ENCODE measurements at places on chromosomes 12 and 14. TPM values are rescaled to one million over a fixed set of nuclear protein-coding genes. Genes with fewer than 3 reads are reported as not detected.

The CHST11 gene
- total RNA-seq, result 17.3 TPM

The BEGAIN gene
- total RNA-seq, result 7.0 TPM

The GRIP1 gene
- total RNA-seq, result 3.5 TPM

The PIANP gene
- 0.84 TPM for total RNA-seq

The NFATC4 gene
- total RNA-seq, result 0.16 TPM

The FOXA1 gene
- total RNA-seq, result 5.1 TPM

Data from A549 treated with Hydrocortisone at 1 μM for 4 hours (cell line).